Epithelial cell of proximal tubule (primary cell): ENCODE measurements at places on chromosomes 7 and 10. TPM values are rescaled to one million over a fixed set of nuclear protein-coding genes. Genes with fewer than 3 reads are reported as not detected.

Gene DDX21
- 84.9 and 149 TPM in 2 replicates for total RNA-seq

Gene AKR1C4
- total RNA-seq: not detected in 2 replicates

Gene NPFFR1
- 0.14 TPM in 1 of 2 replicates, not detected in the other for total RNA-seq

Gene MYOZ1
- total RNA-seq: 1.1 TPM in 1 of 2 replicates, not detected in the other

Gene GPR85
- 0.22 TPM in 1 of 2 replicates, not detected in the other for total RNA-seq

Gene NUTM2B
- total RNA-seq: 0.40 TPM in 1 of 2 replicates, not detected in the other

Gene CCDC6
- 23.4 and 28.8 TPM in 2 replicates for total RNA-seq

Gene ZEB1
- total RNA-seq: 13.2 and 16.0 TPM in 2 replicates

Gene VIPR2
- total RNA-seq: not detected in 2 replicates

Gene SRRM3
- 0.07 TPM in 1 of 2 replicates, not detected in the other for total RNA-seq

Gene ANKRD7
- 0.69 and 1.5 TPM in 2 replicates for total RNA-seq

Gene TRPV5
- not detected in 2 replicates for total RNA-seq

Gene EPHA1
- total RNA-seq: 4.5 and 14.4 TPM in 2 replicates

Gene FGFR2
- 1.6 and 3.1 TPM in 2 replicates for total RNA-seq
